DMS53 (cell line): ENCODE measurements at places on chromosomes 2 and 18.

DNA sequence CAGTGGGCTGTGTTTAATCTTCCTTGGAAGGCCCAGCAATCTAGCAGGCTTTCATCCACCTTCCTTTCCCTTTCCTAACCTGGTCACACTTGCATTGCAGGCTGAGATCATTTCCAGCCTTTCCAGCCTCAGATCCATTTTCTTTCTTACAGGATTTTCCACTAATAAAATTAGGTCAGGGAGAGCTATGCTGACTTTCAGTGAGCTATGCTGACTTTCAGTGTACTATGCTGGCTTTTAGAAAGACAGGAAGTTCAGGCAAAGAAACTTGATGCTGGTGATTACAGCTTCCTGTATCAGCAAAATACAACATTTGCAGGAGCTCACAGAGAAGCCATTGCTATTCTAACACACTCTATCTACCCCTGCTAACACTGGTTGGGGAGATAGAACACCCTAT, 735.0 kb downstream of the CCDC85A start:
- DNase-seq, result no peak

- no peak for DNase-seq
Measured at GRCh38 chr2:44774826-44775492, 166.5 kb upstream of the SIX3 start.

GRCh38 chr2:239157269-239157668, 243.6 kb downstream of the HDAC4 start:
- DNase-seq, result no peak

- DNase-seq, result no peak
Measured at GRCh38 chr18:65016631-65017371, 734.0 kb upstream of the CDH7 start.

GRCh38 chr2:41718705-41719104, 329.1 kb upstream of the PKDCC start:
- DNase-seq, result no peak

DNA sequence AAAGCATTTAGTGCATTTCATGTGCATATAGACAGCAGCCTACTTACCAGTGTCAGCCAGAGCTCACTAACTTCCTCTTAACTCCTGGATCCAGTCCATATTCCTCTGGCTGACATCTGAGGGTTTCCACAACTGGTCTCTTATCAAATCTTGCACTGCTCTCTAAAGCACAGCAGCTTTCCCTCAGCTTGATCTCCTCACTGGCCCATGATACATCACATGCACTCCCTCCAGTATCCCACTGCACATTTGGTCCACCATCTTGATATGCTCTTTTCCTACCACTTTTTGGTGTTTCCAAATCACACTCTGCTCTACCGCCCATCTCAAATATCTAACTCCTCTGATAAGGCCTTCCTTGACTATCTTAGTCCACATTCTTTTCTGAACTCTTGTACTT, 105.0 kb upstream of the ZFP36L2 start:
- no peak for DNase-seq

- DNase-seq, result no peak
Measured at GRCh38 chr2:150109028-150109427, 378.4 kb downstream of the RND3 start.

- no peak for DNase-seq
Measured at GRCh38 chr18:50135903-50136302, 59.0 kb downstream of the MYO5B start.

GRCh38 chr18:40249390-40250080, 1705.5 kb upstream of the PIK3C3 start:
- DNase-seq, result peak; percentile 91

DNA sequence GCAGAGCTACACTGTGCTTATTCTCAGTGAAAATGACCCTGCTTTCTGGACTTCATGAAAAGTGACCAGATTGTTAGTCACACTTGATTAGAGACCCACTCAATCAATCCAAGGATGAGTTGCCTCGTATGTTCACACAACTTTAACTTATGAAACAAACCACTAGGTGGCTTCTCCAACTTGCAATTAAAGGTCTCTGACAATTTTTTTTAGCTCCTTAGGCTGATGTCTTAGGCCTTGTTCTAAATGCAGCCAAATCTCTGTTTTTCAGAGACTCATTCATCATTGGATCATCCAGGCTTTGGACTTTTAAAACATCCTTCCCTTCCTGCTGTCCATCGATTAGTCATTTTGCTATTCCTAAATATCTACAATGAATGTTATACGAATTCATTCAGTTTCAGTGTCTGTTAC, 63.4 kb downstream of the MREG start:
- DNase-seq, result peak; percentile 70

DNA sequence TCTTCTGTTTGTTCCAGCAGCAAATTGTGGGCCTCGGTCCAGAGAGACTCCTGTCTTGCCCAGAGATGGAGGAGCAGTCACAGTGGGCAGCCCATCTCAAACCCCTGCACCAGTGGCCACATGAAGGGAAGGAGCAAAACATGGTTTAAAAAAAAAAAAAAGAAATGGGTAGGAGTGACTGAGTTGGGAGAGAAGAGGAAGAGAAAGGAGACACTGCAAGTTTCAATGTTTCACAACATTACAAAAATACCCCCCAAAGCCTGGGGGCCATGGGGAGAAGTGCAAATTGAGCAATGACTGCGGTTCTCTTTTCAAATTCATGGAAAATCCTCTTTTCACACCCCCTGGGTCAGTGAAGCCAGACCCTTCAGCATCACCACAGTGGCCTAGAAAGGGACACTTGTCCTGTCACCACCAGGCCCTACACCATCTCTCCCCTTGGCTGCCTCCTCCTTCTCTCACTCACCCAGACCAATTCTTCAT, 117.1 kb downstream of the ZFP36L2 start:
- DNase-seq, result no peak

GRCh38 chr2:60439219-60439974, 114.1 kb downstream of the BCL11A start:
- peak; percentile 22 for DNase-seq
